ENCODE measurements at places on chromosomes 4 and X. TPM values are rescaled to one million over a fixed set of nuclear protein-coding genes. Genes with fewer than 3 reads are reported as not detected.

DNA sequence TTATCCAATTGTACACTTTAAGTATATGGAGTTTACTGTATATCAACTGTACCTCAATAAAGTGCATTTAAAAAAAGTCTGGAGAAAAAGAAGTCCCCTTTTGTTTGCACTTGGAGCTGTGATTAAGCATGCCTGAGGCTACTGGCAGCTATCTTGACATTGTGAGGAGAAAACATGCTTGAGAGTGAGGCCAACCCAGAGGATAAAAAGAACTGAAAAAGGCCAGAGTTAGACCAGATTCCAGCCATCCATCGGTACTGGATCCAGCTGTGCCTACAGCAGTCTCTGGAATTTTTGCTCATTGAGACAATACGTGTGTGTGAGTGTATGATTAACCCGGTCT is 57.4 kb downstream of the LGI2 start:
- no peaks in the 10 kb centered on the region for H3K36me3 ChIP-seq
- no peak overlapping the region for H3K27ac ChIP-seq
- H3K4me3 ChIP-seq, result no peak overlapping the region

- H3K36me3 ChIP-seq, result no peaks in the 10 kb centered on the region
- no peak overlapping the region for H3K4me3 ChIP-seq
- no peaks in the 10 kb centered on the region for H3K27me3 ChIP-seq
Observed at GRCh38 chr4:107913283-107913899, 18.0 kb upstream of the CYP2U1 start.

Gene TBX22
- not detected for polyA plus RNA-seq

Gene C4orf36
- 1.4 TPM for polyA plus RNA-seq

GRCh38 chr4:165507381-165507780 is 128.6 kb downstream of the CPE start:
- no peak overlapping the region for H3K27ac ChIP-seq
- H3K4me1 ChIP-seq, result no peaks in the 10 kb centered on the region
- no peaks in the 10 kb centered on the region for H3K27me3 ChIP-seq

- no peaks in the 10 kb centered on the region for H3K27me3 ChIP-seq
- no peak overlapping the region for H3K4me3 ChIP-seq
- no peak overlapping the region for H3K27ac ChIP-seq
- H3K4me1 ChIP-seq, result peaks cover 2% of the 10 kb centered on the region
Observed at GRCh38 chr4:147596377-147596776, 20.8 kb upstream of the TMEM184C start.

Gene CT45A3
- not detected for polyA plus RNA-seq

- no peak overlapping the region for H3K4me3 ChIP-seq
- H3K27me3 ChIP-seq, result no peaks in the 10 kb centered on the region
- no peaks in the 10 kb centered on the region for H3K36me3 ChIP-seq
- H3K27ac ChIP-seq, result no peak overlapping the region
Observed at GRCh38 chr4:152785639-152786615, 6.2 kb downstream of the ARFIP1 start.

DNA sequence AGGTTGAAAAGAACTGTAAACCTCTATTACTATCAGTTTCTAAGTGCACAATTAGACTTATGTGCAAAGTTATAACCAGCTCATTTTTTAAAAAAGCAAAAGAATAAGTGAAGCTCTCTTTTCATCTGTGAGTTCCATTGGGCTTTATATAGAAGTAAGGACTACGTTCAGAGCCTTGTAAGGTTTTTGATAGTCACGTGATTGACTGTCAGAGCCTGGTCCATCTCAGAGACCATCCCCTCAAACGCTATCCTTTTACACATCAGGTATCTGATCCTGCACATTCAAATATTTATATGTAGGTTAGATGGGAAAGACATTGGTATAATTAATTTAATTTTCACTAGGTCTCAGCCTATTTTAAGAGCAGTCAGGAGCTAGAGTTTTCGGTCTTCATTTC is 279.3 kb downstream of the INPP4B start:
- DNase-seq, result no peak
- no peaks in the 10 kb centered on the region for H3K27me3 ChIP-seq
- no peaks in the 10 kb centered on the region for H3K36me3 ChIP-seq
- no peak overlapping the region for H3K4me3 ChIP-seq
- H3K27ac ChIP-seq, result no peak overlapping the region
- no peaks in the 10 kb centered on the region for H3K4me1 ChIP-seq

Data from ovary (tissue), 10 donors.